ENCODE measurements at places on chromosomes 7 and 10.

- no peak for DNase-seq
Measured at GRCh38 chr7:139055674-139056073, 19.8 kb upstream of the ZC3HAV1L start.

DNA sequence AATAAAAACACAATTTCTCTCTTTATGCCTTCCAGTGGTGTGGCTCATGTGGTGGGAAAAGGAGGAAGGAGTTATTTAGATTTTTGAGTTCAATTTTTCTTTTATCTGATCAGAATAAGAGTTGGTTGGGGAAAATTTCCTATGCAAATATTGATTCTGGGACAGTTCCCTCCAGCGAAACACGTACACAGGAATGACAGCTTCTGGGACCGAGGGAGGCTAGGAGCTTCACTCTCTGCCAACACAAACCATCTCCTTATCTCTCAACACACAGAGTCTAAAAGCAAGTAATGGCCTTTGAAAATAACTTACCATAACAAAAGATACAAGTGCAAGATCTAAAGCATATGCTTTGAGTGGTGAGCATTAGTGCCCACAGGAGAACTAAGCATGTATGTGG is 122.7 kb downstream of the RAPGEF5 start:
- DNase-seq, result no peak

GRCh38 chr7:138816650-138817049 is 18.7 kb upstream of the ATP6V0A4 start:
- DNase-seq, result no peak

DNA sequence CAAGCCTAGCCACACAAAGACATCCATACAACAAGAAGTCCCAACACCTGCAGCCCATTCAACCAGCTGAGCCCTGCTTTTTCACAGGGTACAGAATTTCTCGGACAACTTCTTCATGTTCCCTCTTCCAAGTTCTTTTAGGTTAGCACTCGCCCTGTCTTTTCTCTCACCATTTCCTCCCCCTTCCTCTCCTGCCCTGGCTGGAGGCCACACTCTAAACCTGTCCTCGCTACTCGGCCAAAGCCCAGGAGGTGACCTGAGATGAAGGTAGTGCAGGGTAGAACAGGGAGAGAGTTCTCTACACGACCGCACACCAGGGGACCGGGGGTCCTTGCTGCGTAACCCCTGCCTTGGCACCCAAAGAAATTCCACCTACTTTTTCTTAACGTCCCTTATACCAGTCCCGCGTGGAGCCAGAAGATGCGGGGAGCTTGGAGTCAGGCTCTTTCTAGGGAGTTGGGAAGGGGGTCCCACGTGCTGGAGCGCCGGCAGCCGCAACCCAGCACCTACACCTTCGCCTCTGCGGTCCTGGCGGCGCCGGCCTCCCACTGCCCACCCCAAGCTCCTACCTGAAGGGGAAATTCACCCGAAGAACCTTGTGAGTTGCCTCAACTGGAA is 16.0 kb upstream of the DLX6 start:
- DNase-seq, result no peak

- no peak for DNase-seq
Measured at GRCh38 chr10:44384601-44385025, 284 bp downstream of the CXCL12 start.

- no peak for DNase-seq
Measured at GRCh38 chr7:151400626-151401315, 9.1 kb downstream of the WDR86 start.

- DNase-seq, result no peak
Measured at GRCh38 chr7:123916240-123916724, 8.8 kb upstream of the SPAM1 start.

DNA sequence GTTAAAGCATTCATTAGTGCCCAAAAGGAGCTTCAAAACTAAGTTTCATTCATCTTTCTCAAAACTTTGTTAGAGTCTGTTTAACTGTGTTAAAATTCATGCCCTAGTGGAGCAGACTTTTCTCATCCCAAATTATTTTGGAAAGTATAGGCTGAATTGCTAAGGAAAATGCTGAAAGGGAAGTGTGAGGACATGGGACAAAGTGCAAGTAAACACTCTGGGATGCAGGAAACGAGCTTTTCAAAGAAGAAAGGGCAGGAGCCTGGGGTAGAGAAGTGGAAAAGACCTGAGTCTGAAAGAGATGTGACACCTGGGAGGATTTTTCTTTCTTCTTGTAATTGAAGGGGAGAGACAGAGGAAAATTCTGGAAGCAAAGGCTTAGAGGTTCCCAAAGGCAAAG is 93.1 kb upstream of the ANKRD1 start:
- no peak for DNase-seq

GRCh38 chr10:46220872-46221538 is 65.8 kb upstream of the ANTXRL start:
- no peak for DNase-seq

DNA sequence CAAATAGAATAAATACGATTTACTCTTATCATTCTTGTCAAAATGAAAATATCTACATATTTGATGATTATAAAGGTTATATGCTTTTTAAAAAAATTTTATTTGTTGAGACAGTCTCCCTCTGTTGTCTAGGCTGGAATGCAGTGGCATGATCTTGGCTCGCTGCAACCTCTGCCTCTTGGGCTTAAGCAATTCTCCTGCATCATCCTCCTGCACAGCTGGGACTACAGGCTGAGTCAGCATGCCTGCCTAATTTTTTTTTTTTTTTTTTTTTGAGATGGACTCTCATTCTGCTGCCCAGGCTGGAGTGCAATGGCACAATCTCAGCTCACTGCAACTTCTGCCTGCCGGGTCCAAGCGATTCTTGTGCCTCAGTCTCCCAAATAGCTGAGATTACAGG is 48.9 kb downstream of the PUS7 start:
- no peak for DNase-seq

GRCh38 chr10:127275793-127276450 is 79.5 kb upstream of the INSYN2A start:
- DNase-seq, result no peak

DNA sequence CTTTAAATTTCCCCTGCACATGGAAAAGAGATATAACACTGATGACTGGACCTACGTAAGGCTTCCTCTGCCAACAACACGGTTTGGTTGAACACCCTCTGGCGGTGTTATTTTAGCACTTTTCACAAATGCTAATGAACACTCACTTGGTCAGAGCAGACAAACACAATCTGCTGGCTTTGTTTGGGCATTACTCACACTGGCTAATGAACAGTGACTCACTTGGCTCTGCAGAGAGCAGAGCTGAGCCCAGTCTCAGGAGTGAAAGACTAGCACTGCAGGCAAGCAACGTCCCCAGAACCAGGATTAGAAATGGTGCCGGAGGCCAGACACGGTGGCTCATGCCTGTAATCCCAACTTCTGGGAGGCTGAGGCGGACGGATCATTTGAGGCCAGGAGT is 430.8 kb downstream of the PLXNA4 start:
- DNase-seq, result no peak

- DNase-seq, result no peak
Measured at GRCh38 chr7:14950013-14950412, 47.5 kb upstream of the DGKB start.

GRCh38 chr10:99232360-99232999 is 3.2 kb downstream of the HPSE2 start:
- DNase-seq, result no peak

Measured in T-helper 2 cell (primary cell).